SJCRH30 (cell line): ENCODE measurements at places on chromosomes 13 and 19.

- peak; percentile 3 for DNase-seq
Measured at GRCh38 chr13:96551546-96551945, 442.7 kb downstream of the OXGR1 start.

GRCh38 chr13:105336706-105337576 lies 1198.5 kb downstream of the EFNB2 start:
- no peak for DNase-seq

DNA sequence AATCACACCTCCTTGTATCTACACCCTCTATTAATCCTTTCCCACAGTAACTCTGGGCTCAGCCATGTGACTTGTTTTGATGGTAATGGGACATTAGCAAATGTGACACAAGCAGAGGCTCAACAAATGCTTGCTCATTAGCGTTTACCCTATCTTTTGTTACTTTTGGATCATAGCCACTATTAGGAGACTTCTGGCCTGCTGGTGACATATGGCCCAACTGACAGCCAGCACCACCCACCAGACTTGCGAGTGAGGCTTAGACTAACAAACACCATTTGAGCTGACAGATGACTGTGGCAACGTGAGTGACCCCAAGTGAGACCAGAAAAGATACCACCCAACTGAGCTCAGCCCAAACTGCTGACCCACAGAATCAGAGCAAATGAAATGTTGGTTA lies 154.1 kb downstream of the OLFM4 start:
- no peak for DNase-seq

GRCh38 chr19:50723069-50723468 lies at the start of gene CLEC11A:
Gene CLEC11A, plus strand, starts transcription at chr19:50723364. Its CDS starts 162 bp downstream, at chr19:50723526.
- DNase-seq: peak; percentile 27

- no peak for DNase-seq
Measured at GRCh38 chr13:111339366-111340143, 19.1 kb downstream of the TEX29 start.

DNA sequence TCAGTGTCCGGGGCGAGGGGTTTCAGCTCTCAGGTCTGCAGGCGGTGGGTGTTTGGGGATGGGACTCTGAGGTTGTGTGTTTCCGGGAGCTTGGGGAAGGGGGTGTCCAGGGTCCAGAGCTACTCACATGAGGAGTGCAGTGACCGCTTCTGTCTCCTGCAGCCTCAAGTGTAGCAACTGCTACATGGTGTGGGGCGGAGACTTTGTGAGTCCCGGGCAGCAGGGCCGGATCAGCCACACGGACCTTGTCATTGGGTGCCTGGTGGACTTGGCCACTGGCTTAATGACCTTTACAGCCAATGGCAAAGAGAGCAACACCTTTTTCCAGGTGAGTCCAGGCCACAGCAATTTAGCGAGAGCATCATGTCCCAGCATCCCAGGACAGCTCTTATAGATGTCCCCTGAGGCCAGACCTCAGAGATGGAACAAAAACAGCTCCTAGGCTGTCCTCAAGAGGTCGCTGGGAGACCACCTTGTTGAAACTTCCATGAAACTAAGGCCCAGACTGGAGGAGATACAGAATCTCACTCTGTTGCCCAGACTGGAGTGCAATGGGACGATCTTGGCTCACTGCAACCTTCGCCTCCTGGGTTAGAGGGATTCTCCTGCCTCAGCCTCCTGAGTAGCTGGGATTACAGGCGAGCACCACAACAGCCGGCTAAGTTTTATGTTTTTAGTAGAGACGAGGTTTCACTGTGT lies 44.9 kb downstream of the RYR1 start:
- no peak for DNase-seq

- no peak for DNase-seq
Measured at GRCh38 chr19:7272856-7273578, 21.2 kb downstream of the INSR start.

DNA sequence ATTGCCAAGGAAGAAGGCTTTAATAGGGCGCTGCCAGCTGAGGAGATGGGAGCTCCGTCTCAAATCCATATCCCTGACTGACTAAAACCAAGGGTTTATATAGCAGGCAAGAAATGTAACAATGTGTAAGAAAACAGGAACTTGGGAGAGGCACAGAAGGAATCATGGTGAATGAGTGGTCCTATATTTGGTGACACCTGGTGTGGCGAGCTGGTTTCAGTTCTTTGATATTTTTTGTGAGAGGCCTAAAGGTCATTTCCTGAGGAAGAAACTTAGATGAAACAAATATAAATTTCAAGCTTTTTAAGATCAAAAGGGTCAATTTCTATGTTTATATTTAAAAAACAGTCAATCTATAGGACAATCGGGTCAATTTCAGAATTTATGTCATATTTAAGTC lies 826.3 kb downstream of the SLITRK6 start:
- DNase-seq: no peak

GRCh38 chr13:98325724-98326123 lies 148.7 kb upstream of the RNF113B start:
- DNase-seq: no peak

DNA sequence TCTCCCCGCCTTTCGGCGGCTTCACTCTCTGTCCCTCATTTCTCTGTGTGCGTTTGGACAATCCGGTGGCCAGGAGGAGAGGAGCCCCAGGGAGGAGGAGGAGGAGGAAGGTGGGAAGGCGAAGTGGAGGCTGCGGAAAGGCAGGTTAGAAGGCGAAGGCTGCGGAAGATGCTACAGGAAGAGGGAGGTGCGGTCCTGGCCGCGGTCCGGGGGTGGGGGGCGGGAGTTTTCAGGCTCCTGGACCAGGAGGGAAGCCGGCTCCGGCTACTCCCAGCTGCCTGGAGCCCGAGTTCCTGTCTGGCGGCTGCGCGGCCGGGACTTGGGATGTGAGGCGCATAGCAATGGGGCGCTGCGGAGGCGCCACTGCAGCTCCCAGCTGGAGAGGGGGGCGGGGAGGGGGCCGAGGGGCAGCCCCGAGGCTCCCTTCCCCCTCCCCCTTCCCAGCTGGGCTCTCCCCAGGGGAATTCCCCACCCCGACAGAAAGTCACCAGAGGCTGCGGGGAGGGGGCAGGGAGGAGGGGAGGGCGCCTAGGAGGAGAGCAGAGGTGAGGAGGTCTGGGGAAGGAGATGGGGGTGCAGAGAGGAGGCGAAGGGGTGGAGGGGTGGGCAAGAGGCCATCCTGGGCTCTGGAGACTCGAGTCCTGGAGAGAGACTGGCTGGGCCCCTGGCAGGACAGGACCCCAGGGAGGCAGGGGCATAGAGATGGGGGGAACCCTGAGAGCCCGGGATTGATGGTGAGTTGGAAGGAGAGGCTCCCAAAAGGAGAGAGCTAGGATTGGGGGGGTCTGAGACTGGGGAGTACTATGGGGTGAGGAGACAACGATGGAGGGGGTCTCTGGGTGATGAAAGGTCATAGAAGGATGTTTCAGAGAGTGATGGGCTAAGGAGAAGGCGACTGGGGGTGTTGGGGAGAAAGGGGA lies 2.0 kb downstream of the LRRC4B start:
- DNase-seq: no peak

DNA sequence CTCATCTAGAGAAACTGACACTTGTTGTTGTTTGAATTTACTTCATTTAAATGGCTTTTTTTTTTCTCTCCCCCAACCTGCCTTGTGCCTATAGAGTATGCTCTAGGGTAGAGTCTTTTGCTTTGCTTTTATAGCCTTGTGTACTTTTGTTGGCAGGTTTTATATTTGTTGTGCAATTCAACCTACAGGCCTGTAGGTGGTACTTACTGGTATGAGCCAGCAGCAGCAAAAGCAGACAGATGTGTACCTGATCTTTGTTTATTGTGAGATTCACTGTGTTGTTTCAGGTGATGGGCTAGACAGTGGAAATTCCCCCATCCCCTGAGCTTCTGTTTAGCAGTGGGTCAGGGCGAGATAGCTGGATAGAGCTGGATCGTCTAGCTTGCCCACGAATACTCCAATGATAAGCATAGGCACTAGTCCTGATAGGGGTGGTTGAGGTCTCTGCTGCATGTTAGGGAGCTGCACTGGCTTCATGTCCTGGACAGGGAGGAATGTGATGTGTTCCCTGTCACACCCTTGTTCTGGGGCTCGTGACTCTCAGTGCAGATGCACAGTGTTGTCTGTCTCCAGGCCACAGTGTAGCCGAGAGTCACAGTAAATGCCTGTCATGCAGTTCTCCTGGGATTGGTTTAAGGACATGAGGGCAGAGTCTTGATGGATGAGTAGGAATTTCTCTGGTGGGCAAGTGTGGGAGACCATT lies 21.3 kb downstream of the DNAJC3 start:
- no peak for DNase-seq

DNA sequence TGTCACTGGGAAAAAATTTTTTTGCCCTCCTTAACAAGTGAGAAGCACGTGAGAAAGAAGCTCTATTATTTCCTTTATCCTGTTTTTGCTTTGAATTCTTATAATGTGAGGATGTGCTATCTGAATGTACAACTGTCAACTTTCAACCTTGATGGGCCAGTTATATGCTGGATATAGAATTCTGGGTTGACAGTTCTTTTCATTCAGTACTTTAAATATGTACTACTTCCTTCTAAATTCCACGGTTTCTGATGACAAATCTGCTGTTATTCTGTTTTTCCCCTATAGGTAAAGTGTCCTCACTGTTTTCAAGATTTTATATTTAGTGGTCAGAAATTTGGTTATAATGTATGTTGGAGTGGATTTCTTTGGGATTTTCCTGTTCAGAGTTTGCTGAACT lies 29.9 kb downstream of the ZDHHC20 start:
- peak; percentile 17 for DNase-seq

DNA sequence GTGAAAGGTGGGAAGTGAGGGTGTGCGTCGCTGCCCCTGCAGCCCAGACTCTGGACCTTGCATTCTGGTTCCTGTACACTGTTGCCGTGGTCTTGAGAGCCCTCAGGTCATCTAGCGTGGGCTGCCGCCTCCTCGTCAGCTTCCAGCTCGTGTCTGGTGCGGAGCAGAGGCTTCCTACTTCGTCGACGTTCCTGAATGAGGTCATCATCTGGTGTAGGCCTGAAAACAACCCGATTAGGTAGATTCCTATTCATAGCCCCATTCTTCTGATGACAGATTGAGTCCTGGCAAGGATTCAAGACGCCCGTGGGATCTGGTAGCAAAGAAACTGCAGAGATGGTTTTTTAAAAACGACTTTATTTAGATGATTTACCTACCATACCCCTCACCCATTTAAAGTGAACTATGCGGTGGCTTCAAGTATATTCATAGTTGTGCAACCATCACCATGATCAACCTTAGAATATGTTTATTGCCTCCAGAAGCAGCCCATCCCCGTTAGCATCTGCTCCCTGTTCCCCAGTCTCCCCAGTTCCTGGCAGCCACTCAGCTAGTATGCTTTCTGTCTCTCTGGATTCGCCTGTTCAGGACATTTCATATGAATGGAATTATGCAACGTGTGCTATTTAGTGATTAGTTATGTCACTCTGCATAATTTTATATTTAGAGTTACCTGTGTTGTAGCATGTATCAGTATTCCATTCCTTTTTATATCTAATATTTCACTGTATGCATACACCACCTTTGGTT lies 13.8 kb downstream of the NAXD start:
- no peak for DNase-seq
